T-helper 2 cell (primary cell): ENCODE measurements at places on chromosomes 3 and 15.
A peak's percentile ranks its signal among the peaks of the same experiment; 100 is the strongest.

GRCh38 chr3:161314836-161315395 lies 56.4 kb downstream of the SPTSSB start:
- DNase-seq: no peak

- DNase-seq: no peak
Observed at GRCh38 chr15:85313339-85313738, 67.1 kb upstream of the AKAP13 start.

GRCh38 chr15:23472678-23473077 lies 25.6 kb upstream of the GOLGA6L2 start:
- no peak for DNase-seq

GRCh38 chr3:156317462-156318074 lies 197.2 kb downstream of the KCNAB1 start:
- no peak for DNase-seq

DNA sequence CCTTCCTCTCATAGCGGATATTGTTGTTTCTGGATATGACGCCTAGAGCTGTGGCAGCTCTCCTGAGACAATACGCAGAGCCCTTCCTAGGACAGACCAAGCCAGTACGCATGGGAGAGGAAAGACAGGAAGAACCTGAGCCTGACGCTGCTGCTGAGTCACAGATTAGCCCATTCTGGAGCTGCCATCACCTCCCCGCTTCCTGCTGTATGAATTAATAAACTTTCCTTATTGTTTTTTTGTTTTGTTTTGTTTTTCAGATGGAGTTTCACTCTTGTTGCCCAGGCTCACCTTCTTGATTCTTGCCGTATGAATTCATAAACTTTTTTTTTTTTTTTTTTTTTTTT lies 67.0 kb downstream of the PPCDC start:
- no peak for DNase-seq

DNA sequence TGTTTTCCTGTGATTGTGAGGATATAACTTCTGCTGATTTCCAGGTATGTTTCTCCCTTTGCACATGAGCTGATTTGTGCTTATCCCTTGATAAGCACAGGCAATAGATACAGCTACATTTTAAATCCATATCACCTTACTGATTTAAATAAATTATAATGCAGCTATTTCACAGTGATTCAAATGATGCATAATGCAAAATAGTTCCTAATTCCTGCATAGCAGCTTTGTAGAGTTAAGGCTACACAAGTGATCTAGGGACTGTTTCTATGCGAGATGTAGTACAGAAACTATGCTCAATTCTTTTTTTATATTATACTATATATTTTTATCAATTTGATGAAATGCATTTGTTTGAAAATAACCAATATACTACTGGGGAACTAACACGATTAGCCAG lies 334.2 kb downstream of the LRTM1 start:
- DNase-seq: no peak

DNA sequence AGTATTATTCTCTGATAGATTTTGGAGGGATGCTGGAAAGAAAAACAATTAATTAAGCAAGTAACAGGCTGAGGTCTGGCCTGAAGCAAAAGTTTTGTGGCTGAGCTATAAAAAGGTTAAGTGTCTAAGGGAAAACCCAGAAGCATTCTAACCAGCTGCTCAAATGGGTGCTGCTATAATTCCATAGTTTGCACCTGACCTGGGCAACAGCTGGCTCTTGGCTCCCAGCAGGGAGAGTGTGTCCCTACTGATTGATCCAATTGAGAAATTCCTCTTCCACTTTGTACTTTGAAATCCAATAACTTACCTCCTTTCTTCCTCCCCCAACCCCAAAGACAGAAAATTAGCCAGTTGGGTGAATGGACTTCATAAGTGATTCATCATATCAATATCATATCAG lies 27.7 kb upstream of the SMAD3 start:
- DNase-seq: no peak

DNA sequence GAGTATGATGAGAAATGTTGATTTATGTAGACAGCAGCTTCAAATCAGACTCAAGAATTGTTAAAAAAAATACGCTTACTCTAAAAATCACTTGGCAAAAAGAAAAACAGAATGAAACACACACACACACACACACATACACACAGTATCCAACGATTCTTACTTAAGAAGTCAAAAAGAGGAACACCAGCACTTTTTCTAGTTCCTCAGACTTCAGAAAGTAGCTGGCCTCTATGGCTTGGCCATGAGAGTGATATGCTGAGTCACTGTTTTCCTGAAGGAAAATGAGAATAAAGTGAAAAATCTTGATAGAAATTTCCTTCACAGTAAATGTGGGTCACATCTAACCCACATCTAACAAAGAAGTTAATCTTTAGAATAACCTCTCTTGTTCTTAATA lies 22.1 kb downstream of the CNTN3 start:
- no peak for DNase-seq

- no peak for DNase-seq
Observed at GRCh38 chr3:132638706-132639105, 20.9 kb downstream of the ACAD11 start.

DNA sequence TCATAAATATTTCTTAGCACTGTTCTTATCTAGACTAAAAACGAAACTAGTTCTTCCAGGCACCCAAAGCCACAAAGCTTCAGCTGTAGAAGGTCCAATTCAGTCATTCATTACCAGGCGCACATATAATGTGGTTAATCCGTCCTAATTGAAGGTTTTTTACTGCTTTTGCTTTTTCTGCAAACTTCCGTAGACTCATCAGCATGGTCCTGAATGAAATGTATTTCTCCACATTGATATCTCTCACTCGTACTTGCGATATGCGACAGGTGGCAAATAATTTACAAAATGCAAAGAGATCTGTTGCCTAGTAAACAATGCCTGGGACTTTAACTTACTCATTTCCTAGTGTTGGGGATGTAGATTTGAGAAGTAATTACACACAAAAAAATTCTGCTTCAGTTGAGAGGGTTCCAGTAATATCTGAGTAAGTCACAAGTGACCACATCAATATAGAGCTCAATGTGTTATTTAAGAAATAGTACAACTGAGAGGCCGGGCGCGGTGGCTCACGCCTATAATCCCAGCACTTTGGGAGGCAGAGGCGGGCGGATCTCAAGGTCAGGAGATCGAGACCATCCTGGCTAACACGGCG lies 75.0 kb upstream of the MBNL1 start:
- DNase-seq: peak; percentile 57

DNA sequence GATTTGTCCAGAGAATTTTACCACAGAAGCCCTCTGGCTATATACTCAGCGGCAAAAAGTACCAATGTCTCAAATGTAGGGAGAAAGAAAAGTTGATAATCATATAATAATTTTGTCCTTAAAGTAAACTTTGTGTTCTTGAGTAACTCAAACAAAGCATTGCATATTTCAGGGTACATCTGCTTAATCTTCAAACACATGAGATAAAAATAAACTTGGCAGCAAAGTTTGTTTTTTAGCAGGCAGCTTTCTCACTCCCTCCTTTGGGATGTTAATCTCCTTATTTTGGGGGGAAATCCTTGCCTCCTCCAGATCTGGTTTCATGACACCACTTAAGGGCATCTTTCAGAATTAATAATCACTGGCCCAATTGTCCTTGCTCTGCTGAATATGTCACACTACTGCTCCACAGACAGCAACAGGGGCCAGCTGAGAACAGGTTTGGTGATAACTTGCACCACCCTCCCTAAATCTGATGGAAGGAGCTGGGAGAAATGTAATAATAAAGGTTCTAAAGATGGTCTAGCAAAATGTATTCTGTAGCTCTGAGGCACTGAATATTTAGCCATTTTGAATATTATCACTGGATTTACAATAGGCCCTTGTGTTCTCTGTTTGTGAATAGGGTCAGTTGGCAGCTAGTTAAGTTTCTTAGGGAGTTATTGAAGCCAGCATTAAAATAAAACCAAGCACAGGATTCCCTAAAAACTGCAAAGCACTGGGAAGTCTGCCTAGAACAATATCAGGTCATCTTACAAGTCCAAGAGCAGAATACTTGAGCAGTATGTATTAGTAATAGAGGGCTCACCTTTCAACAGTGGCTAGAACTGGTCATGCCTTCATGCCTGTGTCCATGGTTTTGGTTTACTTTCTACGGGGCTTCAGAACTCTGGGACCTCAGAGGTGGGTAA lies 79.2 kb downstream of the EFL1 start:
- DNase-seq: no peak

GRCh38 chr3:29488922-29489321 lies 208.1 kb downstream of the RBMS3 start:
- DNase-seq: no peak

DNA sequence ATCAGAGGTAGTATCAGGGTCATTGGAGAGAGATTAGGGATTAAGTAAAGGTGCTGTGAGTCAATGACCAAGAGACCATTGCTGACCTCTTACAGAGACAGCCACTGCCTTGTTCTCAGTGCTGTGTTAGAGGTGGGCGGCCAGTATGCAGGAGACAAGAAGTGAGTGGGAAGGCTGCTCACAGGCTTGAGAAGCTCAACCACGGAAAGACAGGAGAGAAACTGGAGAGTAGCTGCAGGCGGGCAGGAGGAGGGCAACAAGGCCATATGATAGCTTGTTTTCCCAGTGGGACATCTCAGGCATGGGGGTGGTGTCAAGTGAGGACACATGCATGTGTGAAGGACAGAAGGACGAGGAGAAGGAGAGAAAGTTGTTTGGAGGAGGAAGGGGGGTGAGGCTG lies 237.3 kb downstream of the PDCD6IP start:
- DNase-seq: no peak

- no peak for DNase-seq
Observed at GRCh38 chr3:150036780-150037179, 66.1 kb upstream of the PFN2 start.

DNA sequence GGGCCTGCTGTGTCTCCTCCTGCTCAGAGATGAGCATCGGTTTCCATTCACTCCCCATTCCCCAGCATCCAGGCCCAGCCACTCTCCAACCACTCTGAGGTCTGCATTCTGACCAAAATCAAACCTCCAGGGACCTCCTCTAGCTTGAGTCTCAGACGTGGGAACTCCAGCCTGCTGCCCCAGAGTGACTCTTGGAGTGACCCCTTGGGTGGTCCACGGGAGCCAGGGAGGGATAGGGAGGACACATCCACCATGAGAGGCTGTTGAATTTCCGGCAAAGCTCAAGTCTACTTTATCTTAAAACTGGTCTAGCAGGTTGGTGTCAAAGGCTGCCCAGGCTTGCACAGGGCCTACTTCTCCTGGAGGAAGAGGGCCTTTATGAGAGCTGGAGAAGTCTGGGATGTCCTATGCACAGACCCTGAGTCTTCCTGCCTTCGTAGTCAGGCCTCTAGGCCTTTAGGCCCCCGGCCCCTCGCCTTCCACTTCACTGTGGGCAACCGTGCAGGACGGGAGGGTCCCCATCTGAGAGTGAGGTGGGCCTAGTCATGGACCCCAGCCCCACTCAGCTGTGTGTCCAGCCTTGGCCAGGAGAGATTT lies 8.9 kb downstream of the CISH start:
- no peak for DNase-seq

DNA sequence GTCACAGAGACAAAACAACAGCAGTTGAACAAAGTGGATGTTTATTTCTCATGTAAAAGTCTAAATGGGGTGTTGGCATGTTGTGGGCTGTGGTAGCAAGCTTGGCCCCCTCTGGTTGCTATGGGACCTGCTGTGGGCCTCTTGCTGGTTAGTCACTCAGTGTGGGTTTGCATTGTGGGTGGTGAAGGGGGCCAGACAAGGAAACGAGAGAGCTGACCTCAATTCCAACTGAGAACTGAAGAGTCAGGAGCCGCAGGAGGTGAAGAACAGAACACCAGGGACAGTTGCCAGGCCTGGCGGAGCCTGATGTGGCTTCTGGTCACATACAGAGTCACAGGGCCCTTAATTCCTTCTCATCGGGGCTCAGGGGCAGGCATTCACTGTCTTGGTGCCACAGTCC lies 1.9 kb upstream of the ADPGK start:
- no peak for DNase-seq

DNA sequence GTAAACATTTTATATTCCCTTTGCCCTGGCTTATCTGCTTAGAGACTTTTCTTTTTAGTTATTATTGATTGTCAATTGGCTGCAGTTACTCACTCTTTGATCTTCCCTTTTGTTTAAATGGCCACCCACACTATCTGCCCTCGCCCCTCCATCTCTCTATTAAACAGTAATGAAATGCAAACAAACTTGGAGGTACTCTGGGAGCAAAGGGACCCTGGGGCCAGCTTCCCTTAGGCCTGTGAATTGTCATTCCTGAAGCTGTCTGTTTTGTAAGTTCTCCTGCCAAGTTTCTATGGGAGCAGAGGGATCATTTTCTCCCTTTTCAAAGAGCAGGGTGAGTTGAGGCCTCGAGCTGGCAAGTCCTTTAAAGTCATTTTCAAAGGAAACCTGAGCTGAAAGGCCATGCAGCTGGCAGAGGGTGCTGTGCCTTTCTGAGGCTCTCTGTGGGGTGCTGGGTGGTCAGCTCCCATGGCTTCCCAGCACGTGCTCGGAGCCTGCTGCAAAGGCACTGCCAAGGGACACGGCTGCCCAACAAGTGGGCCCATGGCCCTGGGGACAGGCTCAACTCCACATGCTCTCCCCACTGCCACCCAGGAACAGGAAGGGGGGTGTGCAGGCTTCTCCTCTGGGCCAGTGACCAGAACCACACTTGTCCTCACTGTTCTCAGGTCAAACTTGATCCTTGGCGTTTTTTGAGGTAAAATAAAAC lies 17.4 kb upstream of the RTP2 start:
- DNase-seq: no peak

GRCh38 chr15:84834969-84835368 lies 17.8 kb downstream of the ALPK3 start:
- no peak for DNase-seq

DNA sequence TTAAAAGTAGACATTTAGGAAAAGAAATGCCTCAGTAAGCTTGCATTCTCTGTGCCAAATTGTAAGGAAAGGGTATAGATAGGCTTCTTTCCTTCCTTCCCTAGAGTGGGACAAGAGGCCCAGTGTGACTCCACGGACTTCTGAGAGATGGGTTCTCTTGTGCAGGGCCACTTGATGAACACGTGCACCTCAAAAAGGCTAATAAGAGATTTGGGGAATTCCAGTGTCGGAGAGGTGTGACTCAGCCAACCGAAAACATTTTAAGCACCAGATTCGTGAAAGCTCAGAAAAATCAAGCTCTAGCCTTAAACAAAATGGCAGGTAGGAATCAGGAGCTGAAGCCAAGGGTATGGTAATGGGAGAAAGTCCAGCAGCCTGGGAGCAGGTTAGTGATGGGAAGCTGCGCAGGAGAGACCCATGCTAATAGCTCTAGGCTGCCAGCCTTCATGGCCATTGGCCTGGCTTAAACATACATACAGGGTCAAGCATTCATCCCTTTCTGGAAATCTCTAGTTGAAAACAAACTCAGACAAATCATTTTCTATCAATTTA lies 56.2 kb downstream of the SV2B start:
- DNase-seq: no peak

DNA sequence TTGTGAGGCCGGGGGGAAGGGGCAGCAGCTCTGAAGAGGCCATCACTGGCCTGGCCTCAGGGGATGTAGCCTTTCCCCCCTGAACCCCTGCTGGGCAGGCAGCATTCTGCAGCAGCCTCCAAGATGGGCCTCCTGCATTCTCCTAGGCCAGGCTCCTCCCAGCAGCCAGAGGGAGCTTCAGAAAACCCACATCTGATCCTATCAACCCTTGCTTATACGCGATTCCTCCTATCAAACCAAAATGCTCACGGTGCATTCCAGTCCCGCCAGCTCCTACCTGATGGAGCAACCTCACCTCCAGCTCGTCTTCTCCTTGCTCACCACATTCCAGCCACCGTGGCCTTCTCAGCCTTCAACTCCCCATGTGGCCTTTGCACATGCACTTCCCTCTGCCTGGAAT lies 85.7 kb downstream of the MEGF11 start:
- DNase-seq: no peak
